ENCODE measurements at places on chromosomes 6 and 20.

GRCh38 chr6:127058936-127059335 lies 59.5 kb upstream of the RSPO3 start:
- DNase-seq, result no peak

DNA sequence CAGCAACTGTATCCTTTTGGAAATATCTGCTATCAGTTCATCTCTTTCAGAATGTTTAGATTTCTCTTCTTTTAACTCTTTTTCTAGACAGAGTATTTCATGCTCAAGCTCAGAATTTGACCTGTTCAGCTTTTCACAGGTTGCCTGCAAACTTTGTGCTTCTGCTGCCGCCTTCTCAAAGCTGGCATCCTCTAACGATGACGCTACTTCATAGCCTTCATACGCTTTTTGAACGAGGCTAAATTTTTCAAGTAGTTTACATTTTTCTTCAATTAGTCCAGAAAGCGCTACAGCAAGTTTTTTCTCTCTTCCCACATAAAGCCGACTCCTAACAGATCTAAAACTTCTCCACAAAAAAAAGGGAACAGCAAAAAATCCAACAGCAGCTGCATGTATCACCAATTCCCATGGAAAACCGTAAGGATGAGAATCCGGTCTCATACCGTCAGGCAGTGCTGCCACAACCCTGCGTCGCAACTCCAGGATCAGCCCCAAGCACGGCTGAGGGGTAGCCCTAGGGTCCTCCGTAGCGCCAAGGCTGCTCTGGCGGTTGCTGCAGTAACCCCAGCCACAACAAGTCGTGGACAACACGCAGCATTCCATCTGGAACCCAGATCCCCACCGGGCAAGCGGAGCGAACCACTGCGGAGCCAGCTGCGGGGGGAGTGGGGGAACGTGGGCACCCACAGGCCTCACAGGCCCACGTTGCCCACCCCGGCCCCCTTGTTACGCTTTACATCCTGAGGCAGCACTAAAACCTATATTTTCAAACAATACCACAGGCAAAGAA lies 30.6 kb downstream of the DACT2 start:
- DNase-seq, result no peak

GRCh38 chr20:2663887-2664719 lies at the start of gene IDH3B:
TSS of gene IDH3B (minus strand) at chr20:2664216. CDS start at chr20:2664188, 28 bp downstream.
- peak; percentile 91 for DNase-seq

DNA sequence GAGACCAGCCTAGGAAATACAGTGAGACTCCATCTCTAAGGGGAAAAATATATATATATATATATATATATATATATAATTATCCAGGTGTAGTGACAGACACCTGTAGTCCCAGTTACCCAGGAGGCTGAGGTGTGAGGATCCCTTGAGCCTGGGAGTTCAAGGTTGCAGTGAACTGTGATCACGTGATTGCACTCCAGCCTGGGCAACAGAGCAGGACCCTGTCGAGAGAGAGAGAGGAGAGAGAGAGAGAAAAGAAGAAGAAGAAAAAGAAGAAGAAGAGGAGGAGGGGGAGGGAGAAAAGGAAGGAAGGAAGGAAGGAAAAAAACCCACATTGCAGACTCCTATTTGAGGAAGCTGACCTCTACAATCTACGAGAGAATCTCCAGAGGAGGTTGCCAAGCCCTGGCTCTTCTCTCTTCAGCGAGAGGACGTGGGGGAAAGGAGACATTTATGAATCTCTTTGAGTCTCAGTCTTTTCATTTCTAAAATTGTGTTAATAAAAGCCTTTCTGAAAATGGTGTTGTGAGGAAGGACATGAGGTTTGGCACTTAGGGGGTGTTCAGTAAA lies 49.7 kb downstream of the COL11A2 start:
- DNase-seq, result no peak

DNA sequence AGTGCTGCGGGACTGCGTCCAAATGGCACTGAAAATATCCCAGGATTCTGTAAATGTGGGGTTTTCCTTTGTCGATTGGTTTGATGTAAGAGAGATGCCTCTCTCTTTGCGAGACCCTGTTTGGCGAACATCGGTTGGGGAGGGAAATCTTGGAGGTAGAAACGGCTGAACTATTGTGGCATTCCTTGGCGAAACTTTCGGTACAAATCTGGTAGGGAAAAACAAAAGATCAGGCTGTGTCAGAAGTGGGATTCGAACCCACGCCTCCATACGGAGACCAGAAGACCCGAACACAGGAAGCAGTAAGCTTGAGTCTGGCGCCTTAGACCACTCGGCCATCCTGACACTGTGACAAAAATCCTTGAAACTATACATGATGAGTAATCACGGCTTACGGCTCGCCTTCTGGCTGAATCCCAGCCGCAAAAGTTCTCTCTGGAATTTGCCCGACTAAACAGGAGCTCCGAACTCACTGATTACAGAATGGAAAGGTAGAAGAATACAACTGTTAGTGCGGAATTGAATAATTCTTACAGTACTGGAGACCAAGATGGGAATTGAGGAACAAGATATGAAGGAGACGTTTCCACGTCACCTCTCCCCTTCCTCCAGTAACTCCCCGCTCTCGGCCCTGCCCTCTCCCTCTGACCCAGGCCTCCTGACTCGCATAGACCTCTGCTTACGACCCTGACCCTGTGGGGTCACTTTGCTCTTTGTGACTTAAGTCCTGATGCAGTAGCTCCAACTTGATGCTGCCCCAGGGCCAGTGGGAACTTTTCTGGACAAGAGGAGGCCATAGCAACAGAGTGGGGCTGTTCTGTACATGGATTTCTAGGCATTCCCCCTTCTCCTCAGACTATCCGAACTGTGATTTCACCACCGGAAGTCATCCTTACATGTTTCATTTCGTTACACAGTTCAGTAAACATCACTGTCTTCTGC lies 132.8 kb upstream of the ZNF184 start:
- peak; percentile 68 for DNase-seq

- peak; percentile 2 for DNase-seq
Measured at GRCh38 chr20:1964659-1965405, 29.0 kb downstream of the PDYN start.

GRCh38 chr6:150213301-150213700 lies 70.5 kb downstream of the PPP1R14C start:
- DNase-seq, result no peak

GRCh38 chr6:159533016-159533415 lies 160.0 kb downstream of the SOD2 start:
- DNase-seq, result peak; percentile 44

GRCh38 chr6:6858533-6858982 lies 249.2 kb upstream of the RREB1 start:
- no peak for DNase-seq

All from fibroblast of upper back skin (primary cell).